ENCODE measurements at places on chromosomes 3 and 15.

DNA sequence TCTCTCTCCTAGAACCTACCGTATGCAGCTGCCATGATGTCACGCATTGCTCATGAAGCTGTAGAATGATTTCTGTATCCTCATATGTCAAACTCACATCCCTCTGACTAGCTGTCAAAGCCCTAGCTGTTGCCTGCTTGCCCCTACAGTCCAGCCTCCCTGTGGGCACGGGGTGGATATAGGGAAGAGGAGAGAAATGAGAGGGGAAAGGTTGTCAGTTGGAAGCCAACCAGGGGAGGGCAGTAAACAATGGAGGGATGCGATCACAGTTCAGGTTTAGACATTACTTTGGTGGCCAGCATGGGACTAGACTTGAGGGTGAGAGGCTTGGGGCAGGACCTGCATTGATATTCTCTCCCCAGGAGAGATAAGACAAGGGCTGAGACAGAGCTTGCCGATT lies 1.7 kb upstream of the HDGFL3 start:
- no peak for DNase-seq

DNA sequence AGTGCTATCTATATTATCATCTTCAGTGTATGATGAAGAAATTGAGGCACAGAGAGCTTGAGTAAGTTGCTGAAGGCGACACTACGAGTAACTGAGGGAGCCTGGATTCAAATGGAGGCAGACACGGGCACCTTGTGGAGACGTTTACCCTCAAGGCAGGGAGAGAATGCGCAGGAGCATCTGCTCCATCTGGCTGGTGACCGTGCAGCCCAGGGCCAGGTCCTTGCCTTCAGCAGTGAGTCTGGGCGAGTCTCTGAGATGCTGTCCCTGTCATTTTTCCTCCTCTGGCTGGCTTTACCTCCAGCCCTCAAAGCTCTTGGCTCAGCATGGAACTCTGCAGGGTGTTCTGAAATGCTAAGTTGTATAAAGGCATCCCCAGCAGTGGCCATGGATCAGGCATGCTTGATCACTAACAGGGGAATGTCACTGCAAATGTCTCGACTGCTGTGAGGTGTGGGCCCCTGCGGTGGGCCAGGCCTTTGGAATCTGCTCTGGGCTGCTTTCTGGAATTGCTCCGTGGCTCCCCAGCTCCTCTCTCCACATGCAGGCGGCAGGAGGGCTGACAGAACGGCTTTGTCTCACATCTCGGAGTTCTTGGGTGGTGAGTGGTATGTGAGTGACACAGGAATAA lies 19.7 kb downstream of the SPSB4 start:
- no peak for DNase-seq

DNA sequence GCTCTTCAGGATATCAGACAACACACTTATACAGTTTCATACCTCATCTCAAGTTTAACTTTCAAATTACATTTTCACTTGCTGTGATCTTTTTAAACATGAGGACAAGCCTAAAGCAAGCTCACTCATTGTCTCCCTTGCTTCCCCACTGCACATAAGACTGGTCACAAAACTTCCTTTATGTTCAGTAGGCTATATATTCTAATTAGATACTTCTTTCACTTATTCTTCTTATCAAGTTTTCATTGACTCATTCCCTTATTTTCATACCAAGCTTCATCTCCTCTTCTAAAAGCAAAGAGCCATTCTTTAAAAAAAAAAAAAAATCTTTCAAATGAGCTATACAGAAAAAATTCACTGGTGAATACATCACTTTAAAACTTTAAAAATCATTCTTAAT lies 62.6 kb downstream of the ESYT3 start:
- no peak for DNase-seq

DNA sequence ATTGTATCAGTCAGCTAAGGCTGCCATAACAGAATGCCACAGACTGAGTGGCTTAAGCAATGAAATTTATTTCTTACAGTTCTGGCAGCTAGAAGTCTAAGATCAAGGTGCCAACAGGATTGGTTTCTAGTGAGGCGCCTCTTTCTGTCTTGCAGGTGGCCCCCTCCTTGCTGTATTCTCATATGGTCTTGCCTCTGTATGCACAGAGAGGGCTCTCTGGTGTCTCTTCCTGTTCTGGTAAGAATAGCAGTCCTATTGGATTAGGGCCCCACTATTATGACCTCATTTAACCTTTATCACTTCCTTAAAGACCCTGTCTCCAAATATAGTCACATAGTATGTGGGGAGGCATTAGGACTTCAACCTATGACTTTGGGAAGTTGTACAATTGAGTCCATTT lies 253.9 kb downstream of the EDEM1 start:
- no peak for DNase-seq

DNA sequence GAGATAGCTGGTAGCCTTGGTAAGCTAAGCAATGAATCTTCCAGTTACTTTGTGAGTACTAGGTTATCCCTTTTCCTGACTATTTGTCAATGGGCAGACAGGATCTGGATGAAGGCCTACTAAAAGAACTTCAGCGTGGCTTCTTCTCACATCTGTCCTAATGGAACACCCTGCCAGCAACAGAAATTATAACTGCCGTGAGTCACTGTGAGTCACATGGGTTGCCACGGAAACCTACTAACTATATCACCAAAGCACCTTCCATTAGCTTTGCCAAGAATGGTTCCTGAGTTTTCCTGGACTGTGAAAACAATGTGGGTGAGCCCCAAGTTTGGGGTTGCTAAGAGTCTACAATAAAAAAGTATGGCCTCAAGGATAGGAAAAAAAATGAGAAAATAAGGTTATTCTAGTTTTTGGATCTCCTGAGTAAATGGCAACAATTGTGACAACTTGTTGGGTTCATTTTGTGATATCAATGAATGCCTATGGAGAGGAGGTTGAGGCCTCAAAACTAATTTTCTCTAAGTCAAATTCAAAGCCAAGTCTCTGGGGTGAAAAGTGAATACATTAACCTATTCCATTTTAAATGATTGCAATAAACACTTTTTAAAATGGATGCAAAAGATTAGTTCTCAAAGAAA lies 195.1 kb upstream of the ICE2 start:
- no peak for DNase-seq

- DNase-seq, result peak; percentile 75
Observed at GRCh38 chr3:46987743-46988401, 8.4 kb downstream of the NBEAL2 start.

DNA sequence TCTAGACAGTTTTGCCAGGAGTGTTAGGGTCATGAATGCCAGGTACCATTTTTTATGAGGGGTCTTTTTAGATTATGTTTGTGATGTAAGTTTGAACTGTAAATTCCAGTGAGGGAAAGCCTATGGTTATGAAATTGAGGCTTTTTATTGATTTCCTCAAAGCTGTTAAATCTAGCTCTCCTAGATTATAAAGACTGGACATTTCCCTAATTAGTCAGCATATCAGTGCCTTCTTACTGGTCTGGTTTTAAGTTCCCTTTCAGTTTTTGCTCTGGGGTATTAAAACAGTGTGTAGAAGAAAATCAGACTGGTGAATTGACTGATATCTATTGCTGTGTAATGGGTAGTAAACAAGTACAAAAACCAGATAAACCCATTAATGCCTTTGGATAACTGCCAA lies 39.2 kb downstream of the LRRC49 start:
- no peak for DNase-seq

- no peak for DNase-seq
Observed at GRCh38 chr3:32140943-32141342, 34.5 kb downstream of the GPD1L start.

- DNase-seq, result no peak
Observed at GRCh38 chr15:67906382-67906781, 66.5 kb upstream of the RNU6-1 start.

- no peak for DNase-seq
Observed at GRCh38 chr3:172717493-172718088, 6.7 kb upstream of the NCEH1 start.

GRCh38 chr3:72095521-72095920 lies 310.6 kb upstream of the PROK2 start:
- DNase-seq, result no peak

DNA sequence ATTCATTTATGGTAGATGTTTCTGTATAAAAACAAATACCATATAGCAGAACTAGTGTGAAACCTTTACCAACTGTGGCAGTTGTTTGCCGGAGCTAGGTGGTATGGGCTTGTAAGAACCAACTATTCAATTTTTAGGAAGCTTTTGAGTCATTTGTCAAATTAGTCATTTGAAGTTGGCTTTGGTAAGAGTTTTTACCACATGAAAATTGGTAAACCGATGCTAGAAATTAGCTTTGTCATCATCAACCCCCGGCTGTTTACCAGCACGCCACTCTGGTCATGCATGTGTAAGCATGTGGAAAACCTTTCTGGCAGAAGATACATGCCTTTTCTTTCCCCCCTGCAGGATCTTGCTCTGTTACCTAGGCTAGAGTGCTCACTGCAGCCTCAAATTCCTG lies 63.3 kb downstream of the IL1RAP start:
- no peak for DNase-seq

DNA sequence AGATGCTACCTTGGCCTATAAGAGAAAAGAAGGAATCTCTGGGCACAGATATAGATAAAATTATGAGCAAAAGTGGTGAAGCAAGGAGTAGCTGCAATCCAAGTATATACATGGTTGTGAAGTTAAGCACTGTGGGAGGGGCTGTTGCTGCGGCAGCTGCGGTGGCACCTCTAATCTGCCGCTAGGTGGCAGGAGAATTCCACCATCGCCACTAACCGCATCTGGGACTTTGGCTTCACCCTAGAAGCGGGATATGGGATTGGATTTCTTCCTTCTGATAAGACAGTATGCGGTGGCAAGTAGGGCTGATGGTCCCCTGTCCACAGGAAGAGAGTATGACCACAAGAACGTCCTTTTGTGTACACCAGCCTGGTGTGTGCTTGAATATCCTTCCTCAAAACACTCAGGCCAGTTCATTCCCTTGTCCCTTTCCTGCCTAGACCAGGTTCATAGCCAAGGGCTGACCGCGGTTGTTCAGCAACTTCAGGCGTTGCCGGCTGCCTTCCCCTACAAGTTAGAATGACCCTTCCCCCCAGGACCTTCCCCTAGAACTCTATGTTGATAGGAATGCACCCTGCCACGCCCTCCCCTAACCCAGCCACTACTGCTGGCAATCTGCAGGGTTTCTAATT lies 5.1 kb downstream of the MAGEL2 start:
- no peak for DNase-seq

DNA sequence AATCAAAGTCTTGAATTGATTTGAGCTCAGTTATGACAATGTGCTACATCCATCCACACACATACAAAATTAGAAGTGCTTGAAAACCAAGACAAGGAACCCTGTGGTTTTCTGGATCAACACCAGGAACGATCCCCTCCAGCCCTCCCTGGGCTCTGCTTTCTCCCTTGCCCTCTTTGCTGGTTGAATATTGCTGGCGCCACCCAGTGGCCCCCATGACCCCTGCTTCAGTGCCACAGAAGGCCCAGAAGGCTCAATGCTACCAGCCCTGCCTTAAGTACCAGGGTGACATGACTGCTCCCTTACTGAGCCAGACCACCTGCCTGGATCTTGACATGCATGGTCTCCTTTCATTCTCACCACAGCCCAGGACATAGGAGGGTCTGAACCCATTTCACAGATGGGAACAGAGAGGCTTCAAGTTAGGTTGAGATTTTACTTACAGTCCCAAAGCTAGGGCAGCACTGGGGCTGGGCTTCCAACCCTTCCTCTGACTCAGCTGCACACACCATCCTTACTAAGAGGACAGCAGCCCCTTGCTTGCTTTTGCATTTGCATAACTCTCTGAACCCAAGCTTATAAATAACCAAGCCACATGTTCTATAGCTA lies 15.0 kb downstream of the IL12A start:
- no peak for DNase-seq

GRCh38 chr3:10553591-10554235 lies 48.3 kb upstream of the ATP2B2 start:
- no peak for DNase-seq

DNA sequence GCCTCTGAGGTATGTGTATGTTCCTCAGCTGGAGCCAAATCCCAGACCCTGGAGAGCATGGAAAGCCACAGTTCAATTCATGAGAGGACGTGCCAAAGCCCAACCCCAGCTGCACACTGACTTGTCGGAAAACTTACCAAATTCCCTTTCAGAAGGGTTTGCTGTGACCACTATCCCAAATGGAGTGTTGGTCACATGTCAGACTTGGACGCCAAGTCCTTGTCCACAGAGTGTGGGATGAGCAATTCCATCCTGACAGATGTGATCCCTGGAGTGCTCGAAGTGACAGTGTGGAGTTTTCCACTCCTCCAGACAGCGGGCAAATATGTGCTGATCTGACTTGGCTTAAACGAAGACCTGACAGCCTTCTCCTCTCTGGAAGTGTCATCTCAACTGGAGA lies 71.2 kb downstream of the RORA start:
- DNase-seq, result no peak

DNA sequence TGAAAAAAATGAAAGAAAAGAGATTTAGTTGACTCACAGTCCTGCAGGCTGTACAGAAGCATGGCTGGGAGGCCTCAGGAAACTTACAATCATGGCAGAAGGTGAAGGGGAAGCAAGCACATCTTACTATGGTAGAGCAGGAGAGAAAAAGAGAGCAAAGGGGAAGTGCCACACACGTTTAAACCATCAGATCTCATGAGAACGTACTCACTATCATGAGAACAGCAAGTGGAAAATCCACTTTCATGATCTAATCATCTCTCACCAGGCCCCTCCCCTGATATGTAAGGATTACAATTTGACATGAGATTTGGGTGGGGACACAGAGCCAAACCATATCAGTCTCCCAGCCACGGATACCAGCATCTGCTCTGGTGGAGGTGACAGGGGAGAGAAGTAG lies 50.8 kb upstream of the CPOX start:
- no peak for DNase-seq

GRCh38 chr15:74545776-74546656 lies 5.0 kb downstream of the ARID3B start:
- peak; percentile 68 for DNase-seq

- no peak for DNase-seq
Observed at GRCh38 chr15:61200626-61201025, 28.5 kb downstream of the RORA start.

DNA sequence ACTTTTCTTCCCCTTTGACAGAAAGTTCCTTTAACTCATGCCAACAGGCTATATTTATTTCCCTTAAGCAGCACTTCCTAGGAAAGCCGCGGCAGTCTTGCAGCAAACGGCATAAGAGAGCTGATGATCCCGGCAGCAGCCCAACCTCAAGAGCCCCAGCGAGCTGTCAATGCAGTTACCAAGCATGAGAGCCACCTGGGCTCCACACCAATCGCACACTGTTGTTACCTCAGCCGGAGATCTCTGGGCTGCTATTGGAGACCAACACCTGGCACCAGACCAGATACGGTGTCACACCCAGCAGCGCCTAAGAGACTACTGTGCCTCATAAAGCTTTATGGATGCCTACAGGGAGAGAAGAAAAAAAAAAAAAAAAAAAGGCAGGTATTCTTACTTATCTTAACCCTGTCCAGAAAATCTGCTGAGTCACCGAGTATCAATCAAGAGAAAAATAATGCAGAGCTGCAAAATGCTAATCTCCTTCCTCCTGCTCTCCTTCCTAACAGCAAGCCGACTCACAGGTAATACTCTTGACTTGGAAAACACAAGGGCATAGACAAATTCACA lies 11.7 kb downstream of the ABCC5 start:
- no peak for DNase-seq

- no peak for DNase-seq
Observed at GRCh38 chr15:71152542-71152941, 37.3 kb downstream of the THSD4 start.

GRCh38 chr3:143309705-143310104 lies 190.1 kb downstream of the CHST2 start:
- DNase-seq, result no peak
